ENCODE measurements at places on chromosomes 7 and 10.
A peak's percentile ranks its signal among the peaks of the same experiment; 100 is the strongest.

DNA sequence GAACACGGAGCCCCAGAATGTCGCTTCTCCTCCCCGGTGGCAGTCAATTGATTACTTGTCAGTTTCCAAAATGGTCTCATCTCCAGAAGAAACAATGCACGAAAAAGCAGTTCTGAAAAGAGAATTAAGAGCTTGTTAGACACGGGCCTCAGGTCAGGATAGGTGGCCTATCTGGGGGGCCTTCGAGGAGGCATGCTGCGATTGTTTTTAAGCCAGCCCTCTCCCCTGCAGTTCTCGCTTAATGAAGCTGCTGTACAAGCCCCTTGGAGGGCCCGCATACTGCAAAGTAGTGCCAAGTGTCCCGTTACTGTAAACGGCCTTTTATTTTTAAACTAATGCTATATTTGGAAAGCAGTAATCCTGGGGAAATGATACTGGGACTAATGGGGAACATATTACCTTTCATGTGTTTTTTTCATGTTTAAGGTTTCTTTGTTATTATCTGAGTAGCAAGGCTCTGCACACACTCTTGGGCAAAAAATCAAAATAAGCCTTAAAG is 114.8 kb upstream of the TCF7L2 start:
- DNase-seq, result no peak

GRCh38 chr7:55504093-55504859 is 68.0 kb downstream of the VOPP1 start:
- DNase-seq, result peak; percentile 25

DNA sequence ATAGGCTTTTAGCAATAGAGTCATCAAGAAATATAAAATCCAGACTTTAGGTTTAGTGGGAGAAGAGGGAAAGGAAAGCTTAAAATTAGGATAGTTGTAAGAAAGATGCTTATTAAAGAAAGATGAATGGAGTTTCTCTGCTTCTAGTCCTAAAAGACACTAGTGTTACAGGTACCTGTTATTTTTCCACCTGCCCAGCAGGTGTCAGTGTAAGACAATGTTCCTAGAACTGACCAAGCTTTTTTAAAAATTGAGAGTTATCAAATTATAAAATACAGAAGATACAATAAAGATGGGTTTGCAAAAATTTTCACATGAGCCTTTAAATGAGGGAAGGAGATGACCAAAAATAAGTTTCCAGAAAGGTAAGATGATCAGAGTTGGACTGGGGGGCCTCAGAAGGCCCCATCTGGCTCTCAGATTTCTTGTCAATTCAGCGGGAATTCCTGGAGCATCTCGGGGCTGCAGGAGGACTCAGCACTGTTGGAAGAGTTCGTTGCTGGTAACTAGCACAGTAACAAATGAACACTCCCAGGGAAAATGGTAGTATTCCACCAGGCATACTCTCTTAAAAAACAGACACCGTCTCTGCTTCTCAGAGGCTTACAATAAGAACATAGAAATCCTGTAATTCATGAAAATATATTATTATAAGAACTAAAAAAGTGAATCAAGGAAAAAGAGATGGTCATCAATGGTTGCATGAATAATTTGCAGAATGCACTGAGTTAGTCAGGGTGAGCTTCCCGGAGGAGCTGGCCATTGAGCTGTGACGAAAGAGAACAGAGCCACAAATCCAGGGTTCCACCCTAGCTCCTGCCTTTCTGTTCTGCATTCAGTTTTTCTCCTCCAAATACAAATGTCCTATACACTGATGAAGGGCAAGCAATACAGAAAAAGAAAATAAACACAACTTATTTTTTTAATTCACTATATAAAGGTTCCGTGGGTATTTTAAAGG is 71.8 kb upstream of the PIK3CG start:
- DNase-seq, result no peak

DNA sequence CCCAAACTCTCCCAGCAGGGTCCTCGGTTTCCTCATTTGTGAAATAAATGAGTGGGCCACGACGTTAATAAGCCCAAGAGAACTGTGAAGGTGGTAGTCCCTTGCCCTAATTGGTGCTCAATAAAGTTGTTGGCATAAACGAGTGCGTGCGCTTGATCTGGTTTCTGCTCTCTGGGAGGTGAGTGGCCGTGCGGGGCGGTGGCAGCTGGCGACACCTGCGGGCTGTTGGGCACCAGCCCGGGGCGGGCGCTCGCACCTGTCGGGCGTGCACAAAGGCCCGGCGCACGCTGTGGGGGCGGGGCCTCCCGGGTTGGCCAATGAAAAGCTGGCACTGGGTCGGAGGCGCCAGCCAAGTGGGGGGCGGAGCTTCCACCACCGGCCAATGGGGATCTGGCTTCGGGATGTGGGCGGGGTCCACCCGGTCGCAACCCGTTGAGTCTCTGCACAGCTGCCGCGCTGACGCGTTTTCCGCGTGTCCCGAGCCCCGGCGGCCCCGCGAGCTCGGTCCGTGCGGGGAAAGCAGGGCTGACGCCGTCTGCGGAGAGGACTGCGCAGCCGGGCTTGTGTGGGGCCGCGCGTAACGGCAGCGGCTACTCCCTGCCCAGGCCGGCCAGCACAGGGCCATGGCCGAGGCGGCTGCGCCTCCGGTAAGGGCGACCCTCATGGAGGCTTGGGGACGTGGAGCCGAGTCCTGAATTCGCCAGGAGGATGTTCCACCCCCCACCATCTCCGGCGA is 23.0 kb downstream of the ZNF783 start:
- DNase-seq, result peak; percentile 88

- DNase-seq, result peak; percentile 57
Measured at GRCh38 chr10:29409241-29410054, 120.6 kb downstream of the LYZL1 start.

DNA sequence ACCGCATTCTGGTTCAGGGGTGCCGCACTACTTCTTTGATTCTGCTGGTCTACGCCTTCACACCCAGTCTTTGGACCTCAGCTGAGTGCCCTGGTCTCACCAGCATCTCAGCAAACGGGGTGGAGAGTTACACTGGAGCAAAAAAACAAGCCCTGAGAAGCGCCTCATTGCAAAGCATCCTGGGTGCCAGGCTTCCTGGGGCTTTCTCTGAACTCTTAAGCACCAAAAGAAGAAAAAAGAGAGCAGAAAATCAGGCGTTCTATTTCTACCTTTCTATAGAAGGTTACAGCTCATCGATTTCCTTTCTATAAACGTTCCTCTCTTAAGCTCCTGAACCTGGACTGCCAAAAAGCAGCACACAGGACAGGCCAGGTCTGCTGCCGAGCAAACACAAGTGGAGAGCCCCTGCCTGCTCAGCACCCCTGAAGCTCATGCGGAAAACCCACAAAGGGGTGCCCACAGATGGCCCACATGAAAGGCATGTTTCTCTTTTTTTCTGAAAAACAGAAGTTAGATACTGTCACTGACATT is 217.9 kb downstream of the SFMBT2 start:
- no peak for DNase-seq

- no peak for DNase-seq
Measured at GRCh38 chr7:77351539-77352004, 64.6 kb downstream of the GSAP start.

DNA sequence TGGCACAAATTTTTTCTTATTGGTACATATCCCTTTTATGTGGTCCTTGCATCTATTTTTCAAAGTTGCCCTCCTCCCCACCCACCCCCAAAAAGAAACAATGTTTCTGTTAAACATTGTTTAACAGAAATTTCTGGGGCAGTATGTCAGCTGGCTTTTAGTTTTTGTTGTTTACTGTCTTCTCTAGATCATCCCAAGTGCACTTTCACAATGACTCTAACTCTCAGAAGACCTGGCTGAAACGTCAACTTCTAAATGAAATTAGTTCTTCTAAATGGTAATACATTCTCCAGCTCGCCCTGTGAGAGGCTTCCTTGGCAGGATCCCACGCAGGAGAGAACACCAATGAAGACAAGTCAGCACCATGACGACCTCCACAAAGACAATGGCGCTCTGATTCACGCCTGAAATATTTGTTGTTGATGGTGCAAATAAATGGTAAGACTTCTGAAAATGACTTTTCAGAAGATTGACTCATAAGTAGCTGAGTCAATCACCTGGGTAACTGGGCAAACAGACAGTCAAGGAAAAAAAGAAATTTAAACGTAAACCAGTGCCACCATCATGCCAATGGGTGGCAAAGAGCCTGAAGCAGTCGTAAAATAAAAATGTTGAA is 293.7 kb downstream of the FZD1 start:
- peak; percentile 92 for DNase-seq

DNA sequence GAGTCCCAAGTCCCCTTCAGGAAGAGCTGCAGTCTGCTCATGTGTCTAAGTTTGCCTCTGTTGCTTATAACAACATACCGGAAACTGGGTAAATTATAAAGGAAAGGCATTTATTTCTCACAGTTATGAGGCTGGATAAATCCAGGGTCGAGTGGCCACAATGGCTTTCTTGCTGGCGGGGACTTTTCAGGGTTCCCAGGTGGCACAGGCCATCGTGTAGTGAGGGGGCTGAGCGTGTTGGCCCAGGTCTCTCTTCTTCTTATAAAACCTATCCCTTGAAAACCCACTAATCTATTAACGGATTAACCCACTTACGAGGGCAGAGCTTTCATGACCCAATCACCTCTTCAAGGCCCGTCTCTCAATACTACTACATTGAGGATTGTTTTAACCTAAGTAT is 8.7 kb downstream of the VIPR2 start:
- DNase-seq, result no peak

- DNase-seq, result no peak
Measured at GRCh38 chr7:47069385-47070076, 512.4 kb downstream of the TNS3 start.

- no peak for DNase-seq
Measured at GRCh38 chr7:52021343-52021742, 704.7 kb upstream of the COBL start.

DNA sequence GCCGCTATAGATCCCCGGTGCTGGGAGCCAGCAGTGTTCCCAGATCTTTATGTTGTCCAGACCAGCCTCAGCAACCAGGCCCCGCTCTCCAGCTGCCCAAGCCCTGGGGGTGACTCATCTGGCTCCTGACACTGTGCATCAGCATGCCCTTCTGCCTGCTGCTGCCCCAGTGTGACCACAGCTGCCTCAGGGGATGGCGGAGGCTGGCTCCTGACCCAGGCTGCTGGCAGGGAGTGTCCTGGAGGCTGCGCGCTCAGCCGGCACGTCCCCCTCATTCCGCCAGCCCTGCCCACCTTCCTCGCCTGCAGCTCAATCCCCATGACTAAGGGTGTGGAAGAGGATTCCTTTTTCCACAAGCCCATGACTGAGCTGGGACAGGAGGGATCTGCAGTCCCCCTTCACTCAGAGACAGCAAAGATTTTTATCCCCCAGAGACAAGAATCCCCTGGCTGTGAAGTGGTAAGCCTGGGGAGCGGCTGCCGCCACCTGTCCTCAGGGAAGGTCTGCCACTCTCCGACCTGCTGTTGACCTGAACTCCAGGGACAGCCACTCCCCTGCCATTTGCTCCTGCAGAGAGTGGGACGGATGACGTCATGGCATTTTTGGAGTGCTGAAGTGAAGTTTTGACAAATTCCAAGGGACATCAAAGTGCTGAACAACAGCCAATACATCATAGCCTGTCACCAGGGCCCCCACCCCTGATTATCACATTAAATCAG is 182.8 kb upstream of the BMPER start:
- DNase-seq, result peak; percentile 68

GRCh38 chr7:5615190-5616070 is 166.0 kb downstream of the RNF216 start:
- no peak for DNase-seq

DNA sequence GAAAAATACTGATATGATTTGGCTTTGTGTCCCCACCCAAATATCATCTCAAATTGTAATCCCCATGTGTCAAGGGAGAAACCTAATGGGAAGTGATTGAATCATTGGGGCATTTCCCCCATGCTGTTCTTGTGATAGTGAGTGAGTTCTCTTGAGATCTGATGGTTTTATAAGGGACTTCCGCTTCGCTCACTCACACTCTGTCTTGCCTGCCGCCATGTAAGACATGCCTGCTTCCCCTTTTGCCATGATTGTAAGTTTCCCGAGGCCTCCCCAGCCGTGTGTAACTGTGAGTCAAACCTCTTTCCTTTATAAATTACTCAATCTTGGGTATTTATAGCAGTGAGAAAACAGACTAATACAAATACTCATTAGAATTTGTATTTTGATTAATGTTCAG is 5.1 kb upstream of the MRPS17 start:
- no peak for DNase-seq

DNA sequence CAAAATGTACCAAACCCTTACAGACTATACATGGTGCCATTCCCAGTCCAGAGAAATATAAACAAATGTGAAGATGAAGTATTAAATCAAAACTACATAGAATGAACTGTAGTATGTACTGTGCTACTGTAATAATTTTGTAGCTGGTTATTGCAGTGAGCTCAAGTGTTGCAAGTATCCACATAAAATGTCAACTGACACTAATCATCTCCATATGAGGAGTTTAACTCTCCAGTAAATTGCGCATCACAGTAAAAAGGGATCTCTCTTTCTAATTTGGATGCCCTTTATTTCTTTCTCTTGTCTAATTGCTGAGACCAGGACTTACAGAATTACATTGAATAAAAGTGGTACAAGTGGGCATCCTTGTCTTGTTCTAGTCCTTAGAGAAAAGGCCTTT is 165.5 kb downstream of the CPED1 start:
- no peak for DNase-seq

- DNase-seq, result no peak
Measured at GRCh38 chr7:26189697-26190096, 10.8 kb downstream of the HNRNPA2B1 start.

DNA sequence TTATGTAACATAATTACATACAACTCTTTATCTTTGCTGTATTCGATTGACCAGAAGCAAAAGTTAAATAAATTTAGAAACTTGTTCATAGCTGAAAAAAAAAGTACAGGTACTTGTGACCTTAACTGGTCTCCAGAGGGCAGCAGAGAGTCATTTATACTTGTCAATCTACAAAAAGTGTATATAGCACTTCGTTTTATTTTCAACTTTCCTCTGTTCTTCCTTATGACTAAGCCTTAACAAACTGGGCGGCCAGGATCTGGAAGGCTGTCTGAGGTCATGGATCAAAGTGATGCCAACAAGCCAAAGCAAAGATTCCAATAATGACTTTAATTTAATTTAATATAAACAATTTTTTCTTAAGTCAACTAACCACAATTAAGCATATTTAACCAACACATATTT is 29.8 kb downstream of the C10orf67 start:
- peak; percentile 75 for DNase-seq

- DNase-seq, result peak; percentile 18
Measured at GRCh38 chr10:62373995-62374861, at the start of gene ZNF365. Gene ZNF365, plus strand, starts transcription at chr10:62374369. Its CDS starts 1,825 bp downstream, at chr10:62376194.

DNA sequence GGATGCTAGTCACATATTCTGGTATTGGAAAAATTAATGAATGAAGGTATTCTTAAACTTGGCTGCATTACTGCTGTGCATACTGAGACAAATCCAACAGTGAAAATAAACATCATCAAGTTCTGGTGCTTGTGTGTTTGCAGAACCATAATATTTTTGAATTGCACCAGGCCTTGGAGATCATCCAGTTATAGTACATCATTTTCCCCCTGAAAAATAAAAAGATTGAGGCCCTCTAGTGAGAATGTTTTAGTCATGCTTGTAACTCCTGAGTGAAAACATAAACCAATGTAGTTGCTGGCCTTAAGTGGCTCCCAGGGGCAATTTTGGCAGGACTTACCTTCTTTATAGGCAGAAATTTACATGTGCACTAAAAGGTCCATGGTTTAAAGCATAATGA is 218.8 kb upstream of the TMEM229A start:
- no peak for DNase-seq

- DNase-seq, result no peak
Measured at GRCh38 chr7:153034791-153035190, 275.2 kb downstream of the ACTR3B start.

GRCh38 chr10:28496481-28496961 is 36.4 kb upstream of the WAC start:
- DNase-seq, result no peak

Data from brain microvascular endothelial cell (primary cell).